ENCODE measurements at places on chromosomes 3 and 15.

DNA sequence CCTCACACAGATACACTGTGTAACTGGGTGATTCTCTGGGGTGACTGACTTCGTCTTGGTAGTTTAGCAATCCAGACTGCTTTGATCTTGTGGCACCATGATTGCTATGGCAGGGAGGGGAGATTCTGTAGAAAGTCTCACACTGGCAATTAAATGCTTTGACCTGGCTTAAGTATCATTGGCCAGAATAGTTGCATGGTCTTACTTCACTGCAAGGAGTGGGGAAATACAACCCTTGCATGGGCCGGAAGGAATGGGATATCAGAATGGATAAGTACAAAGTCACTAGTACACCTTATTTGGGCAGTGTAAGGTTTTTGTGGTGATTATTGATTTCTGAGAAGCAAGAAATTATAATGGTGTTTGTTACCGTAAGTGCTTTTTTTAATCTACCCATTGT is 153.8 kb downstream of the UBE2E2 start:
- no peak for ATAC-seq

GRCh38 chr3:188853856-188854771 is 317.7 kb upstream of the TPRG1 start:
- peak; percentile 56 for ATAC-seq

GRCh38 chr15:39948817-39949216 is 14.9 kb downstream of the EIF2AK4 start:
- no peak for ATAC-seq

DNA sequence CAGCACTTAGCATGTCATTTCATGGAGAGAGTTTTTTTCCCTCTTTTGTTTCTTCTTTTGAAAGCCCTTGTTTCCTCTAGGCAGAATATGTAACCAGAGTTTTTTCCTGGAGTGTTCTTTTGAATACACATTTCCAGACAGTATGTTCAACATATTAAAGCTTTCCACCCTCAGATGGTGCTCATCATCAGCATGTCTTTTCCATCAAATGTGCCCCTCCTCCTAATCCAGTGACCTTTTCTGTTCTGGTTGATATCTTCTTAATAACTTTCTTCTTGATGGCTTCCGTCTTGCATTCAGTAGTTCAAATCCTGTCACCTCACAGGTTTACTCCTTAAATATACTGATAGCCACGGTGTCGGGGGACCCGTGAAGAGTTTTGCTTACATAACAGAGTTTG is 78.6 kb downstream of the FNDC3B start:
- ATAC-seq: no peak

DNA sequence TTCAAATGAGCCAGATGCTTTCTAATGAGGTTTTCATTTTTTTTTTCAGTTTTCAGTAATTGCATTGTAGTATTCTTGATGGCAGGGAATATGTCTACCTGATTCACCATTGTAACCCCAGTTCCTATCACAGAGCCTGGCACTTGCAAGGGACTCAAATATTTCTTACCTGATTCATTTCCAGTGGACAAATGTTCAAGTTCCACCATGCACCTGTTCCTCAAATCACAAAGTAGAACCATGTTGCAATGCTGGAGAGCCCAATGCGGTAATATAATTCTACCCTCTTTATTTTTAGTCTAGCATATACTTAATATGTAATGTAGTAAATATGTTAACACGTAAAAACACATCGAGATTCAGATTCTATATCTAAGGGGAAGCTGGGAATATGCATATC is 722.6 kb downstream of the AGBL1 start:
- no peak for ATAC-seq

GRCh38 chr3:11461226-11461625 is 182.5 kb downstream of the VGLL4 start:
- no peak for ATAC-seq

GRCh38 chr3:122146466-122146865 is 37.0 kb upstream of the CASR start:
- no peak for ATAC-seq

DNA sequence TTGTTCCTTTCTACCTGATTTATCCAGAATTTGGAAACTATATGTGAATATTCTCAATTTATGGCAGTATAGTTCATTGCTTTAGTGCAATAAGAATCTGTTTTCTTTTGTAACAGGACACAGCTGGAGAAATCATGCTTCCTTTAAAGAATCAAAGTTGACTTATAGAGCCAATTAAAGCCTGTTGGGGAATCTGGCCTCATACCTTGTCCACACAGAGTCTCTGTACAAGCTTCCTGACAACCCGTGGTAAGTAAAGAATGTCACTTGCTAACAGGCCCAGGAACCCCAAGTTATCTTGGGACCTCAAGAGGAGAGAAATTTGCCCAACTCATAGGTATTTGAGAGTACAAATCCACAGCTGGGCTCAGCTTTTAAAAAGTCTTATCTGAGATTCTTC is 10.2 kb downstream of the ZNF445 start:
- no peak for ATAC-seq

DNA sequence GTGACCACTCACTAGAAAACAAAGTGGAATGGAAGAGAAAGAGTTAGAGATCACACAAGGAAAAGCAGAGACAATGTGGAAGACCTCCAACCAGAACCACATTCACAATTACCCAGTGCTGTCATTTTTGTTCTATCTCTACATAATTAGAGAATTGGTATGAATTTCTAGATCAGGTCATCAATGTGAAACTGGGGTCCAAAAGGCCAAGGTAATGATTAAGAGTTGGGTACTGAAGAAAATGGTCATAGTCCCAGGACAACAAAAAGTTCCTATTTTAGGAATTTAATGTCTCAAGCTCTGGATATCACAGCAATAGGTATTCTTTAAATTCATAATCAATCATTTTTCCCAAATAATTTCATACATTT is 84.7 kb upstream of the PPIB start:
- no peak for ATAC-seq
